Activated T-helper 9 cell treated with anti-CD3 and anti-CD28 coated beads, Interleukin-2, amount 50 U/mL, for 16 hours (primary cell): ENCODE measurements at places on chromosomes 6 and 20.

- DNase-seq, result no peak
These were observed 59.4 kb upstream of the BACH2 start for GRCh38 chr6:90356012-90356421.

GRCh38 chr20:20204256-20204655, 151.9 kb downstream of the CFAP61 start:
- DNase-seq, result no peak

- DNase-seq, result no peak
These were observed 259.3 kb downstream of the NRN1 start for GRCh38 chr6:5747379-5747778.

GRCh38 chr20:37590938-37591490, 63.3 kb upstream of the BLCAP start:
- no peak for DNase-seq

- no peak for DNase-seq
These were observed 76.6 kb upstream of the PMEPA1 start for GRCh38 chr20:57786304-57786932.

DNA sequence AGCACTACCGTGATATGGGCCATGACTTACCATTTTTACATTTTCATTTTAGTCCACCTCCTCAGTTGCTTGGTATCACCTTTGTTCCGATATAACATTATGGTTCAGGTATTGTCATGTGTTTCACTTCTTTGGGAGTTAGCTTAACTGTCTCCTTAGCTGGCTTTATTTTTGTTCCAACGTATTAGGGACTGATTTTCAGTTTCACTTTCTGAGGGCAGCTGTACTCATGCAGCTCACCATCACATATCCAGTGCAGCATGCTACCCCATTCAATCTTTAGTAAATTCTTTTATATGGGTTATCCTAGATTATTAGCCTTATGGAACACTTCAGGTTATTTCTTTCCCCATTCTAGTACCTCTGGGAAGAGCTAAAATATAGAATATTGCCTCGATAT, 362.2 kb upstream of the IRAK1BP1 start:
- no peak for DNase-seq

GRCh38 chr6:51495096-51495495, 592.3 kb downstream of the PKHD1 start:
- DNase-seq, result no peak

GRCh38 chr20:48724891-48725554, 102.8 kb downstream of the PREX1 start:
- no peak for DNase-seq
